ENCODE measurements at places on chromosomes 2 and 18. TPM values are rescaled to one million over a fixed set of nuclear protein-coding genes. Genes with fewer than 3 reads are reported as not detected.

Gene ANKRD62
- not detected for total RNA-seq

Gene RESP18
- total RNA-seq, result not detected

Gene SULT1C2
- 0.27 TPM for total RNA-seq

Gene LOXHD1
- not detected for total RNA-seq

Gene DTNA
- 34.3 TPM for total RNA-seq

Gene FAM237A
- not detected for total RNA-seq

Gene CNGA3
- total RNA-seq, result 0.18 TPM

Gene SMCHD1
- total RNA-seq, result 99.0 TPM

Gene GPR45
- total RNA-seq, result not detected

Gene DSEL
- 108 TPM for total RNA-seq

Gene VWA3B
- total RNA-seq, result not detected

Data from fibroblast of the aortic adventitia (primary cell).